ENCODE measurements at places on chromosomes 1 and 21. TPM values are rescaled to one million over a fixed set of nuclear protein-coding genes. Genes with fewer than 3 reads are reported as not detected.

Gene RHEX
- total RNA-seq, result 75.1 TPM

Gene FAM177B
- total RNA-seq, result not detected

Gene OR2L3
- total RNA-seq, result not detected

Gene IRF6
- 44.1 TPM for total RNA-seq

Gene BTG3
- 28.0 TPM for total RNA-seq

Gene PDZK1
- total RNA-seq, result 3.3 TPM

Gene ILDR2
- total RNA-seq, result 0.91 TPM

Gene DNM3
- 1.3 TPM for total RNA-seq

Gene PGD
- 155 TPM for total RNA-seq

Gene SDE2
- 28.1 TPM for total RNA-seq

- DNase-seq, result no peak
These were observed 76.9 kb upstream of the CCDC190 start for GRCh38 chr1:162937716-162938395.

- peak; percentile 42 for DNase-seq
These were observed 51.7 kb downstream of the BACE2 start for GRCh38 chr21:41219498-41220207.

DNA sequence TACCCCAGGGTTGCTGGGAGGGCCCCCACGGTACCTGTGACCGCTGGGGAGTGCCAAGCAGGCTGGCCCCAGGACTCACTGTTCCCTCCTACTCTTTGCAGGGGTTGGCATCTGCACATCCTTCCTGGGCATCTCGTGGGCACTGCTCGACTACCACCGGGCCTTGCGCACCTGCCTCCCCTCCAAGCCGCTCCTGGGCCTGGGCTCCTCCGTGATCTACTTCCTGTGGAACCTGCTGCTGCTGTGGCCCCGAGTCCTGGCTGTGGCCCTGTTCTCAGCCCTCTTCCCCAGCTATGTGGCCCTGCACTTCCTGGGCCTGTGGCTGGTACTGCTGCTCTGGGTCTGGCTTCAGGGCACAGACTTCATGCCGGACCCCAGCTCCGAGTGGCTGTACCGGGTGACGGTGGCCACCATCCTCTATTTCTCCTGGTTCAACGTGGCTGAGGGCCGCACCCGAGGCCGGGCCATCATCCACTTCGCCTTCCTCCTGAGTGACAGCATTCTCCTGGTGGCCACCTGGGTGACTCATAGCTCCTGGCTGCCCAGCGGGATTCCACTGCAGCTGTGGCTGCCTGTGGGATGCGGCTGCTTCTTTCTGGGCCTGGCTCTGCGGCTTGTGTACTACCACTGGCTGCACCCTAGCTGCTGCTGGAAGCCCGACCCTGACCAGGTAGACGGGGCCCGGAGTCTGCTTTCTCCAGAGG is 6.8 kb downstream of the XKR8 start:
- DNase-seq, result peak; percentile 37

- DNase-seq, result no peak
These were observed 13.0 kb downstream of the RGS1 start for GRCh38 chr1:192588546-192588945.

DNA sequence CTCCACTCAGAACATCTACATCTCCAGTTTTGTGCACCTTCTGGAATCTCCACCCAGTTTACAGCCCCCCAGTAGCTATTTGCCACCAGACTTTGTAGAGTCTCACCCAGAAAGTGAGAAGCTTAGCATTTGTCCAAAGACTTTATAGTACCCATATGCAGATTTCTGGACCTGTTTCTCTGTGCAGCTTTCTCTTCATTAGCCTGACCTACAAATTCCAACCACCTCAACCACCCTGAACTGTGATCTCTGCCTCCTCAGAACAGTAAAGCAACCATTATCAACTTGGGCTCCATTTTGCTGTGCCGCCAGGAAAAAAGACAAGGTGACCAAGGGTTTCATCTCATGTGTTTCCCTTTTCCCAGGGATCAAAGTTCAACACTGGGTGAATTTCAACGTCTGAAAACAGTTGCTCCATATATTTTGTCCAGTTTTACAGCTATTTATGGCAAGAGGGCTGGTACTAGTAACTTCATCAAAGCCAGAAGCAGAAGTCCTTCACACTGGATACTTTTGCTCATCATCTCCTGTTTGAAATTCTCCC is 36.5 kb upstream of the DDAH1 start:
- no peak for DNase-seq

- no peak for DNase-seq
These were observed 67.1 kb upstream of the PPP2R5A start for GRCh38 chr1:212218065-212218464.

DNA sequence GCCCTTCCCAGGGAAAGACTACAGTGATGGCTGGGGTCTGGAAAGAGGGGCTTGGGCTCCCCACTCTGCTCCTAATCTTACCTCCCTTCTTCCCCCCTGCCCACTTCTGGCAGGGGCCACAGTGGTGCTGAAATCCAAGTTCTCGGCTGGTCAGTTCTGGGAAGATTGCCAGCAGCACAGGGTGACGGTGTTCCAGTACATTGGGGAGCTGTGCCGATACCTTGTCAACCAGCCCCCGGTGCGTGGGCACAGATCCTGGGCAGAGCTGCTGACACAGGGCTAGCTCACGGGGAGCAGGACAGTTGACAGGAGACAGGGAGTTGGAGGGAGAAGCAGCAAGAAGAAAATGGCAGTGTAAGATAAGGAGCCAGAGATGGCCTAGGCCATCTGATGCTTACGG is 2.4 kb downstream of the SLC27A3 start:
- DNase-seq, result no peak

DNA sequence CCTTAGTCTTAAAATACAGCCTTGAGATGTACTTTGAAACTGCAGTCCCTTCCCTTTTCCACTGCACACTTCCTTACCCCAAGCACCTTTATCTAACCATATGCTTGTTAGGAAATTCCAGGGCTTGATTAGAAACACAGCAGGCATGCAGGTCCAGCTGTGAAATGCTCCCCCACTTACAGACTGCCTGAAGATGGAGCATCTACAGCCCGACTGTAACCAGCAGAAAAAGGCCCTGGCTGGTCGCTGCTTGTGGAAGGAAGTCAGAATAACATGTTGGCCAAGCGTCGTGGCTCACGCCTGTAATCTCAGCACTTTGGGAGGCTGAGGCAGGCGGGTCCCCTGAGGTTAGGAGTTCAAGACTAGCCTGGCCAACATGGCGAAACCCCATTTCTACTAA is 37.2 kb downstream of the VN1R5 start:
- DNase-seq, result no peak

DNA sequence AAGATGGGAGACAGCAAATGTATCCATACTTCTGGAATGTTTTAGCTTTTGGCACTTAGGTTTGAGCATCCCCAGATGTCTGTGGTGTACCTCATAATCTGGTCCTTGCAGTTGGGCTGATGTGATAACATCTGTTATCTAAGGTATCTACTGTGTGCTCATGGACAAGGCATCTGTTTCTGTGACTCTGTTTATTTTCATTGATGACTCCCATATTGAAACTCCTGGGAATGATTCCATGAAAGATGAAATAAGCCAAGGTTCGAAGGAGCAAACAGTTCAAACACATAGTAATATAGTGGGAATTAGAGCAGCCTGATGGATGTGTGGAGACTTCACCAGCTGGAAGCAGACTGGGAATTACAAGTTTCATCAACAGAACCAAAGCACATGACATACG is 20.7 kb upstream of the TRIM45 start:
- DNase-seq, result no peak

DNA sequence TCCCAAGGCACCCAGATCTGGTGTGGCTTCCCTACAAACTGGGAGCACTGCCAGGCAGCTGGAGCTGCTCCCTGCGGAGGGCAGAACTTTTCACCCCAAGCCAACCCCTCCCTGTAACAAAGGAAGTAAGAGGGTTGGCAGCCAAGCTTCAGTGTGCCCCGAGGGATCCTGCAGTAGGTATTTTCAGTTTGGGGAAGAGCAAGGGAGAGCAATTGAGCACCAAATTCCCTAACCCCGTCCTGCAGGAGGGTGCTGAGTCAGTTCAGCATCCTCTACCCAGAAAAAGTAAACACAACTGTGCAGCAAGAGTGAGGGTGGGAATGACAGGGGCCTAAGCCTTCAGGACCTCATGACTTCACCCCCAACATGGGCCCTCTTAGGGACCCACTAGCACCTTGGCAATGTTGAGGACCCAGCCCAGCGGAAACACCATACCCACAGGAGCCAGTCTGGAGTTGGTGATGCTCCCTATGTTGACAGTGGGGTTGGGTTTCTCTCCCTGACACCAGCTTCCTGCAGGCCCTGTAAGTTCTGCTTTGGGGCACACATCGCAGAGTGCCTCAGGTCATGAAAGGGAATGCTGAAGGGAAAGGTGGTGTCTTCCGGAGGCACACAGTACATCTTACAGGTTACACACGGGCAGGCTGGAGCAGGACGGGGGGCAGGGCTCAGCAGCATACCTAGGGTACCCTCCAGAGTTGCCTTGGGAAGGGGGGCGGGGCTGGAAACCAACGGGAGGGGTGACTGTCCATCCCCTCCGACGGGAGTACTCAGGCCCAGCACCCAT is 14.8 kb downstream of the SH3BP5L start:
- DNase-seq, result no peak

DNA sequence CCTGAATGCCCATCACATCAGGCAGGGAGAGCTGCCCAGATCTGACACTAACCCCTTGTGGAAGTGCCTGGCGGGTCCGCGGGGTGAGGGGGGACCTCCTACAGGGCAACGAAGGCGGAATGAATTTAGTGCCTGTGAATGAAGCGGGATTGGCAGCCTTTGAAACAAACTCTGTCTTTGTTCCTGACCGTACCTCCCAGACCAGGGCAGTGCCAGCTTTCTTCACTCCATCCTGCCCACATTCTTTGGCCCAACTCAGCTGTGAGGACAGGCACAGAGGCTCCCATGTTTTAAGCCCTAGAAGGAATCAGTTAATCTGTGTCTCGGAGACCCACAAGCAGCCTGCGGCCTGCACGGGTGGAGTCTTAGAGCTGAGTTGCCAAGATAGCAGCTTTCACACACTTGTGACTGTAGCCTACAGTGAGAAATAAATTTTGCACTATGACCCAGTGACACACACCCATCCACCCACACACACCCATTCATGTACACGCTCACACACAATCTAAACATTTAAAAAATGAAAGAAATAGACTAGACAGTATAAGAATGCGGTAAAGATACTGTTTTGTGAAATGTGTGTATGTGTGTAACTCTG is 60.1 kb upstream of the USP24 start:
- no peak for DNase-seq

DNA sequence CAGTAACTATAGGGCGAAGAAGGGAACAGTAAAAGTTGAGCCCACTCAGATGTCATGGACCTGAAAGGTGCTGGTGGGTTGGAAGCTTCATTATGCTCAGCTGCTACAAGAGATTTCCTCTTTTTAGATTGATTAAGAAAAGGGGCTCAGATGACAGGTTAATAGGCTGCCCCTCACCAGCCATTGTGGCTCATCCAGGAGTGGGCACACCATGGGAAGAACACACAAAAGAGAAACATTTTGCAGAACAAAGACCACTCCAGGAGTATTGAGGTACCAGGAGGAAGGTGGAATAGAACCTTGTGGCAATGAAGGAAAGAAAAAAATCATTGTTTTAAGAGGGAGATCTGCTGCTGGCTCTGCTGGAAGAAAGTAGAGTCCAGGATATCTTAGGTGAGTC is 205.5 kb downstream of the RYR2 start:
- DNase-seq, result no peak

DNA sequence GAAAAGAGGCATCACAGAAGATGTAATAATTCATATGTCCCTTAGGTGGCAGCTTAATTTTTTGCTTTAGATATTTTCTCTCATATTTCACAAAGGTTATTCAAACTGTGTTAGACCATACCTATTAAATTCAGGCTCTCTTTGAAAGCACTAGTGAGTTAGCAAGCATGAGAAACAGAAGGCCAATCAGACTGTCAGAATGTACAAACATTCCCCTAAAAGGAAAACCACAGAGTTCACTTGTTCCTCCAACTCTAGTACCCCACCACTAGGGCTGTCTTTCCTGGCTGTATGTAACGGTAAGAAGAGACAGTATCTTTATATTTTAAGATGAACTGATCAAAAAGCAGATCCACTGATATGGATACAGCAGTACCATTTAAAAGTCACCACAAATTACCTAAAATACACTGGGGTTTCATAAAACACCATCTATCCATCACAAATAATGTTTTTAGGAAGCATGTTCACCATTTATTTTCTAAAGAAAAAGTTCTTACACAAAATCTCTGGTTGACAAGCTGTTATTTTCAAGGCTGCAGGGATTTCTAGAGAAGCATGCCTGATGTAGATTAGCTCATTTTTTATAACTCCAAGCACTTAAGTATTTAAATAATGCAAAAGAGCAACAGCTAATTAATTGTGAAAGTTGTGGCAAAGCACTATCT is 1.8 kb downstream of the ARPC5 start:
- peak; percentile 31 for DNase-seq

DNA sequence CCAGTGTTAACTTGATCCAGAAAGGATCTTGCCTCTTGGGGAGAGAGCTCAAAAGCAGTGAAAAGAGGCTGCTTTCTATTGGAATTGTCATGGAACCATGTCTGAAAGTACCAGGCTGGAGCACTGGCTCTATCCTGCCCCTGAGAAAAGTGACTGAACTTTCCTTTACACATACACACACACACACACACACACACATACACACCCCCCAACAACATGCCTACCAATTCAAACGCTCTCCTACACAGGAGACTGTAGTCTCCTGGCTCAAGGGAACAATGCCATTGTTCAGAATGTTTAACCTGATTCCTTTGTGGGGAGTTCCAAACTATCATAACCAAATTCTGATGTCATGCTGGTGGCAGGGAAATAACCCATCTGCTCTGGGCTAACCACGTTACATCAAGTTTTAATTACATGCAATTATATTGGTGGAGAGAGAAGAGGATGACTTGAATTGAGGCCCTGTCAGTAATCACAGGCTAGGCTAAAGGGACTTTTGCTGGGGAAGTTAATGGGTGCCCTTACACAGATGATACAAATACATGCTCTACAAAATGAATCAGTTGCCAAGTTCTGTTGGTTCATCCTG is 52.3 kb upstream of the DUSP10 start:
- no peak for DNase-seq

GRCh38 chr1:245240648-245241165 is 85.9 kb downstream of the KIF26B start:
- DNase-seq, result no peak
